Regular cardiac myocyte (primary cell): ENCODE measurements at places on chromosomes 1 and 21. TPM values are rescaled to one million over a fixed set of nuclear protein-coding genes. Genes with fewer than 3 reads are reported as not detected.

Gene ACKR1
- total RNA-seq, result not detected in 2 replicates

Gene KIF14
- total RNA-seq, result 2.0 and 17.1 TPM in 2 replicates

Gene TMIGD3
- total RNA-seq, result not detected in 2 replicates

Gene S100A9
- total RNA-seq, result not detected in 2 replicates

Gene RGL1
- total RNA-seq, result 22.4 and 29.0 TPM in 2 replicates

Gene HFM1
- under 0.01 and 0.28 TPM in 2 replicates for total RNA-seq

Gene GJB5
- 0.19 and 0.56 TPM in 2 replicates for total RNA-seq

Gene OR10Z1
- not detected in 2 replicates for total RNA-seq

Gene FCRL3
- not detected in 2 replicates for total RNA-seq

Gene OR14A16
- not detected in 2 replicates for total RNA-seq

Gene OR6K2
- total RNA-seq, result not detected in 2 replicates

Gene CRYZ
- 52.9 and 53.3 TPM in 2 replicates for total RNA-seq

Gene LMX1A
- total RNA-seq, result not detected in 2 replicates

Gene AKR7A3
- 0.19 and 0.28 TPM in 2 replicates for total RNA-seq

Gene CRYBG2
- total RNA-seq, result under 0.01 TPM in 1 of 2 replicates, not detected in the other

Gene MROH9
- 0.38 and 0.85 TPM in 2 replicates for total RNA-seq

Gene ANKRD35
- 0.85 and 0.96 TPM in 2 replicates for total RNA-seq

Gene ATF6
- 23.2 and 27.6 TPM in 2 replicates for total RNA-seq

Gene LYPD8
- 0.28 TPM in 1 of 2 replicates, not detected in the other for total RNA-seq

Gene DSTYK
- total RNA-seq, result 14.1 and 16.1 TPM in 2 replicates

Gene DNAI4
- total RNA-seq, result 5.4 and 20.0 TPM in 2 replicates

Gene ZBTB8A
- 4.6 and 7.0 TPM in 2 replicates for total RNA-seq

Gene TINAGL1
- 369 and 742 TPM in 2 replicates for total RNA-seq

Gene DISP3
- total RNA-seq, result under 0.01 TPM in 1 of 2 replicates, not detected in the other

Gene CD2
- total RNA-seq, result not detected in 2 replicates

Gene CEP350
- total RNA-seq, result 57.7 and 71.3 TPM in 2 replicates

Gene MARK1
- total RNA-seq, result 0.77 and 2.5 TPM in 2 replicates

Gene ERVH48-1
- under 0.01 TPM in 1 of 2 replicates, not detected in the other for total RNA-seq

Gene CYP4A11
- not detected in 2 replicates for total RNA-seq

Gene LRRIQ3
- total RNA-seq, result 0.38 and 1.4 TPM in 2 replicates

Gene E2F2
- under 0.01 and 1.3 TPM in 2 replicates for total RNA-seq

Gene KRTAP19-3
- not detected in 2 replicates for total RNA-seq

Gene HSPB7
- 3.3 and 10.7 TPM in 2 replicates for total RNA-seq

Gene OR2T29
- total RNA-seq, result not detected in 2 replicates

Gene PLA2G2D
- total RNA-seq, result not detected in 2 replicates

Gene UBXN10
- under 0.01 and 0.28 TPM in 2 replicates for total RNA-seq

Gene PLA2G2C
- total RNA-seq, result not detected in 2 replicates

Gene PCP4L1
- under 0.01 TPM in 1 of 2 replicates, not detected in the other for total RNA-seq

Gene KMO
- total RNA-seq, result 0.56 and 0.96 TPM in 2 replicates

Gene PEAR1
- 4.5 and 9.2 TPM in 2 replicates for total RNA-seq

Gene TCP10L
- 0.19 and 0.85 TPM in 2 replicates for total RNA-seq

Gene OVAAL
- total RNA-seq, result under 0.01 TPM in 1 of 2 replicates, not detected in the other

Gene SLC2A5
- 1.7 and 5.6 TPM in 2 replicates for total RNA-seq

Gene GPN2
- 7.5 and 8.7 TPM in 2 replicates for total RNA-seq

Gene TEX38
- total RNA-seq, result not detected in 2 replicates

Gene NBPF10
- 2.5 and 3.1 TPM in 2 replicates for total RNA-seq

Gene C1orf185
- not detected in 2 replicates for total RNA-seq

Gene NFASC
- total RNA-seq, result 13.8 and 42.6 TPM in 2 replicates

Gene ATAD3B
- 15.8 and 46.6 TPM in 2 replicates for total RNA-seq

Gene PSRC1
- total RNA-seq, result 3.4 and 15.9 TPM in 2 replicates

Gene NR0B2
- not detected in 2 replicates for total RNA-seq

Gene PLA2G5
- total RNA-seq, result 0.56 TPM in 1 of 2 replicates, not detected in the other

Gene LCE1E
- total RNA-seq, result not detected in 2 replicates
